Esophagus squamous epithelium (tissue), 5 donors: ENCODE measurements at places on chromosomes 16 and 17.

DNA sequence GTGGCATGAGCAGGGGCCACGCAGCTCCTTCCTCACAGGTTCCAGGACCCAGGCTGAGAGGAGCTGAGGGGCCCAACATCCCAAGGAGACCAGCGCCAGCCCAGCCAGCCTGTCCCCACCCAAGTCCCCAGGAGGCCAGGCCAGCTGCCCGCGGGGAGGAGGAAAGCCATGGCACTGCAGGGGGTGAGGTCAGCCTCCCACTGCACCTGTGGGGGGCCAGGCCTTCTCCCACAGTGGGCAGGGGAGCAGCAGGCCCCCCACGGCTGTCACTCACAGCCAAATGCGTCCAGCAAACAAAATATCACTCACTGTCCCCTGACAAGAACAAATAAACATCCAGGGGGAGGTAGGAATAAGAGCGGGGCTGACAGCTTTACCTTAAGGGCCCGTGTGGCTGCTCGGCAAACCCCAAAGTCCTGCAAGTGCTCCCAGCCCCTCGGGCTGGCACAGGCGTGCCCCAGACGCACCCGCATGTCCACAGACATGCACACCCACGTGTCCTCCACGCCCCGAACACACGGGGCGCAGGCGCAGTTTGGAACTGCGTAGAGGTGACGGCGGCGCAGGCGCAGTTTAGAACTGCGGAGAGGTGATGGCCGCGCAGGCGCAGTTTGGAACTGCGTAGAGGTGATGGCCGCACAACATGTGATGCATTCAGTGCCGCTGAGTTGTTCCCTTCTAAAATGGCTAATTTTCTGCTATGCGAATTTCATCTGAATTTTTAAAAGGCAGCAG, 291.1 kb downstream of the FOXL1 start:
- no peak for DNase-seq

- DNase-seq, result no peak
These were observed 366.0 kb upstream of the CCL2 start for GRCh38 chr17:33889040-33889439.

DNA sequence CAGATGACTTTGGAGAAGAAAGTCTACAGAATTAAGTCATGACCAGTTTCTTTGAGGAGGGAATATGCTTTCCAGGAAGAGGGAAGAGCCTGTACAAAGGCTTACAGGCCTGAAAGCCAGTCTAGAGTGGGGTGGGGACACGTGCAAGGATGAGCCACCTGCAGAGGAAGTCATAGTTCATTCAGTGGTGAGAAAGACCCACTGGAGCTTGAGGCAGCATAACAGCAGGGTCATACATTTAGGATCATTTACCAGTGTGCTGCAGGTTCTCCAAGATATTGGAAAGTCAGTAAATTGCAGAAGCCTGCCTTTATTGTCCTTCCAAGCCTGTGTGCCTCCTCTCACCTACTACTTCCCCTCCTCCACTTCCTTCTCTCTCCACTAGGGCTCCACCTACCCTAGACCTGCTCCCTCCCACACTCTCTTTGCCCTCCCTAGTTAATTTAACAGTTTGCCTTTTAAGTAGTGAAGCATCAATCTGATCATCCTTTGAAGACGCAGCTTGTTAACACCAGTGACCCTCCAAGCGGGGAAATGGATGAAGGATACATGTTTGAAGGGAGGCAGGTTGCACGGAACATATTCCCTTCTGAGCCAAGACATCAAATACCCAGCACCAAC, 40.2 kb downstream of the CDRT15 start:
- DNase-seq, result no peak

- DNase-seq, result no peak
These were observed at the start of gene ALOX12B for GRCh38 chr17:8087075-8087951. Gene ALOX12B, minus strand, starts transcription at chr17:8087716. Its CDS starts 274 bp downstream, at chr17:8087442.

DNA sequence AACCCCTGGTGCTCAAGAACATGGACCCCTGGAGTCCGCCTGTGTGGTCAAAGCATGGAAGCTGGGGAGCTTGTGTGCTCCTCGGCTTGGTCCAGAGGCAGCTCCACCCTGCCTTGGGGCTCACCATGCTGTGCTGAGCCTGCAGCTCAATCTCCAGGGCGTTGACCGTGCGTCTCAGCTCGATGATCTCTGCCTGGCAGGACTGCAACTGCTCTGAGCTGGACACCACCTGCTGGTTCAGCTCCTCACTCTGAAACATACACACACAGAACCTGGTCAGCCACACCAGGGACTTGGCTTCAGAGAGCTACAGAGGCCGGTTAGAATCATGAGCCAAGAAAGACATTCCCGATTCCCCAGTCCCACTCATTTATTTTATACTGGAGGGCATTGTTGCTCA, 2.7 kb downstream of the KRT35 start:
- no peak for DNase-seq

DNA sequence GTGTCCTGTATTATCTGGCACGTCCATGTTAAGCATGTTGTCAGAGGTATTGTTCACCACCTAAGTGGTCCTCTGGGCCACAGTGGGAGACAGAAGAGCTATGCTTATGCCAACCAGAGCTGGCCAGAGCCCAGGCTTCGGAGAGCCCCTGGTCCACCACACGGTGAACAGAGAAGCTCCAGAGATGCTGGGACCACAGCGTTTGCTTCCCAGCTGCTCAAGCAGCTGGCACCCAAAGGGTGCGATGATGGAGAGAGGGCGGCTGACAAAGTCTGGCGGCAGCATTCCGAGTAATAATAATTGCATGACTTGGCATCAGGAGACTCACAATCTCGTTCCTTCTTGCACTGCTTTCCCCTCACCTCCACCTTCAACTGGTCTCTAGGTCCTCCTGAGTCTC, 35.8 kb upstream of the RCVRN start:
- DNase-seq, result no peak

- DNase-seq, result no peak
These were observed 3.8 kb upstream of the TMEM100 start for GRCh38 chr17:55726440-55726839.
